PC-3 (cell line): ENCODE measurements at places on chromosomes 12 and 14. TPM values are rescaled to one million over a fixed set of nuclear protein-coding genes. Genes with fewer than 3 reads are reported as not detected.

OLR1 gene
- total RNA-seq, result 0.80 TPM in 1 of 2 replicates, not detected in the other

ZFHX2 gene
- 0.55 and 1.4 TPM in 2 replicates for total RNA-seq

KLRC2 gene
- not detected in 2 replicates for total RNA-seq

PRH2 gene
- not detected in 2 replicates for total RNA-seq

C12orf60 gene
- total RNA-seq, result 0.29 and 0.47 TPM in 2 replicates

LRP1-AS gene
- total RNA-seq, result not detected in 2 replicates

SPRING1 gene
- total RNA-seq, result 33.4 and 45.2 TPM in 2 replicates

UBC gene
- total RNA-seq, result 1,587 TPM in 2 replicates

GALNT4 gene
- 6.8 and 8.1 TPM in 2 replicates for total RNA-seq

DNA sequence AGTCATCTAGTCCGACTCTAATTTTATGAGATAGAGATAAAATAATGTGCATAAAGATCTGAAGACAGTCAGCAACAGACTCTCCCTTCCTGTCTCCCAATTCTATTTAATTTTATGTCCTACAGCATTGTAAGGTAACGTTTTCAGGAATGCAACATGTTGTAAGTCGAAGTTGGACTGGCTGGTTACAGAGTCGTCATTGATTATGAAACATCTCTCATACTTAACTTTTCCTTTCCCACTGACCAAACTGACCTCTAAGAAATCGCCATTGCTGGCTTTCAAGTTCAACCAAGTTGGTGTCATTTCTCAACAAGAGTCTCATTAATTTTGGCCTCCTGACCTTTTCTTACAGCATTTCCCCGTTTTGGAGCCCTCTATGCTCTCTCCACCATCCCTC lies 4.9 kb upstream of the RIC8B start:
- DNase-seq, result no peak

DNA sequence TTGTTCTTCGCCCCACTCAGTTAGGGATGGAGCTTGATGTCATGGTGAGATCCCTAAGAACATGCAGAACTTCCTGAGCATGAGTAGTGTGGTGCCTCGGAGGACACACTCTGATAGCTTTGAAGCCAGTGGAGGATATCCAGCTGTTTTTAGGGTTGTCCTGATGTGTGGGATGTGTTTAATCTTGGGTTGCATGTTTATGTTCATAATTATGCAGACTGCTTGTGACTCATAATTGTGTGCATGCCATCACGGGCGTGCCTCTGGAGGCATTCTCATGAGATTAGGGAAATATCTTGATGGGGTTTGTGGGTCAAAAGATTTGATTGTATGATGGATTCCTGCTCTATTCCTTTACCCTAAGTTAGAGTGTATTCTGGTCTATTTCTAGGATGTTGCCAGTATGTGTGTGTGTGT lies 267.4 kb upstream of the PELI2 start:
- DNase-seq, result peak; percentile 80

- DNase-seq, result no peak
Observed at GRCh38 chr12:104306943-104307654, 3.6 kb downstream of the EID3 start.

DNA sequence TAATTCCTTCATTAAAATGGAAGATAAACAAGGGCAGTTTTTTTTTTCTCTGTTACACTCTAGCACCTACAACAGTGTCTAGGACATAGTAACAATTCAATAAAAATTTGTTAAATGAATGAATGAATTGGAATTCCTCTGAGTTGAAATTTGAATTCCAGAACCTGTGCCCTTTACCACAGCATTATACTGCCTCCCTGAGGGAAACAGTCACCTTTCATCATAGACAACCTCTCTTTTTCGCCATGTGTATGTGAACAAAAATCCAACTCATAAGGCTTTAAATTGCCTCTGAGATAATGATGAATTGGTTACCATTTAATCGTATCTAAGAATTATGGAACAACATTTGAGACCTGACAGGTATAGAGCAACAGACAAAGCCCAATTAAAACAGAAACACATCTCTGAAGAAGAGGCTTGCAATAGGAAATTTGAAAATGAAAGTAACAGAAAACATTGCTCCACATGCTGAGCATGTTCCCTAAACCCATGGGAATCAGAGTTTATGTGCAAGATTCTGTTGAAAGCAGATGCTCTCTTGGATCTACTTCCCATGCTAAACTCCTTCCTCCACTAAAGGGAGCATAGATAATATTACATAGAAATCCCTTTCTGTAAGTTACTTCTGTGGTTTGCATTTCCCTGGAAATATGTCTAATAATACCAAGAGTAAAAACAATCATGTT lies 657.8 kb downstream of the GALC start:
- no peak for DNase-seq

GRCh38 chr14:105629886-105630215 lies 103.5 kb downstream of the TMEM121 start:
- DNase-seq, result no peak

GRCh38 chr14:32724867-32725471 lies 213.7 kb upstream of the NPAS3 start:
- peak; percentile 7 for DNase-seq

DNA sequence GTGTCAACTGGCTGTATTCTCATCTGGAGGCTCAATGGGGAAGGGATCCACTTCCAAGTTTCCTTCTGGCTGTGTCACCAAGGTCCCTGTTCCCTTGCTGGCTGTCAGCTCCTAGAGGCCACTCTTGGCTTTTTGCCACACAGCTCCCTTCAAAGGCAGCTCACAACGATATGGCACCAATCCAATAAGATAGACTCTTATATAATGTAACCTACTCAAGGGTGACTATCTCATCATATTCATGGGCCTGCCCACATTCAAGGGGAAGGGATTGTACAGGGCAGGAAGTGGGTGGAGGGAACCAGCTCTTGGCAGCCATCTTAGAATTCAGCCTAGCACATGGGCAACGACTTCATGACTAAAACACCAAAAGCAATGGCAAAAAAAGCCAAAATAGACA lies 98.7 kb upstream of the PLXNC1 start:
- DNase-seq, result no peak

- DNase-seq, result no peak
Observed at GRCh38 chr12:19891936-19892591, 452.8 kb downstream of the AEBP2 start.

DNA sequence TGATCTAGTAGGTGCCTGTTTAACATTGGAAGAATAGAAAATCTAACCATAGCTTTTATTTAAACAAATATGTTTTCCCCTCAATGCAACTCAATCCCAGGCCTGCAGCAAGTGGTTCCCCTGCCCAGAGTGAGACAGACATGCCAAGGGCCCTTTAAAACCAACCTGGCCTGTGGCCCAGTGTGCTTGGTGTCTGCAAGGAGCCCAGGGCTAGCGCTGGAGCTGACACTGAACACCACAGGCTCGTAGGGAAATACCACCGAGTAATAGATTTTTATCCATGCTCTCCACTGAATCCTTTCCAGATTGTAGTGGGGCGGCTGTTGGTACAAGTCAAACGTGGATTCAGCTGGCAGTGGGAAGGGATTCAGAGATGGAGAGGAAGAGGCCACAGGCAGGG lies 95.6 kb upstream of the NRXN3 start:
- DNase-seq, result no peak

GRCh38 chr12:16389594-16389993 lies 42.1 kb downstream of the MGST1 start:
- DNase-seq, result peak; percentile 15

- peak; percentile 82 for DNase-seq
Observed at GRCh38 chr14:28608851-28609828, 157.4 kb upstream of the FOXG1 start.

- peak; percentile 74 for DNase-seq
Observed at GRCh38 chr12:114625294-114625851, 58.6 kb downstream of the TBX3 start.

DNA sequence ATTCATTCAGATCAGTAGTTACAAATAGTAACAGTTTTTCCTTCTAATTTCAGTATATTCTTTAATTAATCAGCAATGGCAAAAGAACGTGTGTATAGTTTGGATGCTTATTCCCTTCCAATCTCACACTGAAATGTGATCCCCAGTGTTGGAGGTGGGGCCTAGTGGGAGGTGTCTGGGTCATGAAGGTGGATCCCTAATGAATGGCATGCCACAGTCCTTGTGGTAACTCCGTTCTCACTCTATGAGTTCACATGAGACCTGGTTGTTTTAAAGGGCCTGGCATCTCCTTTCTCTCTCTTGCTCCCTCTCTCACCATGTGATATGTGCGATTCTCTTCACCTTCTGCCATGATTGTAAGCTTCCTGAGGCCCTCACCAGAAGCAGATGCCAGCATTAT lies 18.9 kb upstream of the SYNDIG1L start:
- no peak for DNase-seq

DNA sequence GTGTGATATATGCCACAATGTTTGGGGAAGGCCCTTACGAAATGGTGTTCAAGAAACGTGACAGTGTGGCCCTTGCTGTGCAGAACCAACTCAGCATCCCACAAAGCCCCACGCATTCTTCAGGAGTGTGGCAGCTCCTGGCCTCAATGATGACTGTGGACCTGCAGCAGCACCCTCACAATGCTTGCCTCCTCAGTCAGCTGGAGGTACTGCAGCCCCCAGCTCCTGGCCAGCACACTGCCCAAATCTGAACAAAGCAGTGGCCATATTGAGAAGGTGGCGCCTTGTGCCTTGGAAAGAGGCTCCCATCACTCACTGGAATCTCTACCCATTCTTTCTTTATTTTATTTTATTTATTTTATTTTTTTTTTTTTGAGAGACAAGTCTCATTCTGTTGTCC lies 10.4 kb downstream of the POLE2 start:
- no peak for DNase-seq

- DNase-seq, result no peak
Observed at GRCh38 chr12:120892265-120892664, 11.9 kb downstream of the SPPL3 start.

DNA sequence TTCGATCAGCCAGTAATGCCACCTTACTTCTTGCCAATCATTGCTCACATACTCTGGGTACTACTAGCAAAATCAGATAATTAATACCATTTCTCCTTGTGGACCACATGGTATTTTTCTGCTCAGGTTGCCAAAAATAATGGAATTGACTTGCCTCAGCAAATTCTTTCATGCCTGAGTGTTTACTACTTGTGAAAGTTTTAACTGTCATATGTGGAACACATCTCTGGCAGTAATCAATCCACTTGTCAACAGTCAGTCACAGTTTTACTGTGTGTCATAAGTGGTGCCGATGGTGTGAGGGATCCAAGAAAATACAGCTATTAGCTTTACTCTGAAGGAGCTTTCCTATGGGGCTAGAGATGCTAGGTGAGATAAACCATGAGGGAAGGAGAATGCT lies 55.3 kb upstream of the ATF1 start:
- no peak for DNase-seq

DNA sequence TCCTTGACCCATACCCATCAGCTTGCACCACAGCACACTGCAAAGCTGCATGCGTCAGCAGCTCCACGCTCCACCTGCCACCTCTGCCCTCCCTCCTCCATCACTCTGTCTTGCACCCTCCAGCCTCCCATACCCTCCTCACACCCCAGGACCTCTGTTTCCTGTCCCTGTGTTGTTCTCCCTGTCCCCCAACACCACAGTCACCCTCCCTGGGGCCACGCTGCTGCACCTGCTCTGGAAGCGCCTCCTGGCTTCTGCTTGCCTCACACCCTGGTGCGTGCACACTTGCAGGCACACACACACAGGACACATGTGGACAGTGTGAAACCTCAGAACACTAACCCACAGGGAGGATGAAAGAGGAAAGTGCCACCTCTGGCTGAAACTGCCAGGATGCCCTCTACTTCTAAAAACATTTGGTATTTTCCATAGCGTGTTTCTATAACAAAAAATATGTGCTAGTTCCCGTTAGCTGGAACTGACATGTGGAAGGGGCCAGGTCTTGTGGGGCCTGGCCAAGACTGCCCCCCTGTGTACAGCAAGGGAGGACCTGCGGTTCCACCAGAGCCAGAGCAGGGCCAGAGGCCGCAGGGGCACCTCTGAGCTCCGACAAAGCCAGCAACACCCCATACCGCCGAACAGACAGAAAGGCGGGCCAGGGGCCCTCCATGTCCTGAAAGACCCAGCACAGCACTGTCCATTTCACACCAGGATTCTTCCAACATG lies 10.0 kb downstream of the BRF1 start:
- no peak for DNase-seq

GRCh38 chr14:96164861-96165490 lies 39.7 kb upstream of the BDKRB2 start:
- no peak for DNase-seq
